ENCODE measurements at places on chromosomes 12 and 14.
A peak's percentile ranks its signal among the peaks of the same experiment; 100 is the strongest.

DNA sequence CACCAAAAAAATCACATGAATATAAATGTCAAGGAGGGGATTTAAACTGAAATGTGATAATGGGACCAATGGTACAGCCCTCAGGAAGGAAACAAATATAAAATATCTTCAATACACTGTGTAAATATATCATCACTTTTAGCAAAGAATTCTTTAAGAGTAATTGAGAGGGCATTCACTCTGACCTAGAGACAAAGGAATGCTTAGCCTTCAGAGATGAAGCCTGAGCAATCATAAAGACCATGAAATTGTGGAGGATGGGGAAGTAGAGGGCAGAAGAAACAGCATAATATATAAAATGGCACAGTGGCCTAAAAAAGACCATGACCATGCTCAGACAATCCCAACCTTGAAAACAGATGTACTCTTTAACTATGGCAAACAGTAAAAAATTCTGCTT is 20.4 kb downstream of the YAF2 start:
- no peak for DNase-seq

DNA sequence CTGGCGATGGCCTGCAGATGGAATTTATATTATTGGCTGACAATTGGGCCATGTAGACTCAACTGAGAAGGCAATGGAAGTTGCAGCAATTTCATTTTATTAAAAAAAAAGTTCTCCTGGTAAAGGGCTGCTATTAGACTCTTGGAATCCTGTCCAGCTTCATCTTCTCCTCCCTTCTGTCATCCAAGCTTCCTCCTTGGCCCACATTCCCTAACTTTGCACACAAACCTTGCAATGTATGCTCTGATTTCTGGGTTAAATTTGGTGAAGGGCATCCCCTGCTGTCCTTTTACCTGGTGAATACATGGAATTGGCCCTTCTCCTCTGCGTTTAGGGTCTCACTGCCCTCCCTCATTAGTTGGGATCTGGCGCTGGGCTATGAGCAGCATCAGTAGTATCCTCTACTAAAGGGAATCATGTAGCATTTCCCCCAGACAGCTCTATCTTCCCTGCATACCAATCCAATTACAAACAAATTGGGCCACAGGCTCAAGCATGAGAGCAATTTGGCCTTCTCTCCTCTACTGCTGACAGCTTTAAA is 336.9 kb downstream of the BMP4 start:
- DNase-seq: no peak

- no peak for DNase-seq
Measured at GRCh38 chr12:26153421-26154154, 28.8 kb upstream of the BHLHE41 start.

DNA sequence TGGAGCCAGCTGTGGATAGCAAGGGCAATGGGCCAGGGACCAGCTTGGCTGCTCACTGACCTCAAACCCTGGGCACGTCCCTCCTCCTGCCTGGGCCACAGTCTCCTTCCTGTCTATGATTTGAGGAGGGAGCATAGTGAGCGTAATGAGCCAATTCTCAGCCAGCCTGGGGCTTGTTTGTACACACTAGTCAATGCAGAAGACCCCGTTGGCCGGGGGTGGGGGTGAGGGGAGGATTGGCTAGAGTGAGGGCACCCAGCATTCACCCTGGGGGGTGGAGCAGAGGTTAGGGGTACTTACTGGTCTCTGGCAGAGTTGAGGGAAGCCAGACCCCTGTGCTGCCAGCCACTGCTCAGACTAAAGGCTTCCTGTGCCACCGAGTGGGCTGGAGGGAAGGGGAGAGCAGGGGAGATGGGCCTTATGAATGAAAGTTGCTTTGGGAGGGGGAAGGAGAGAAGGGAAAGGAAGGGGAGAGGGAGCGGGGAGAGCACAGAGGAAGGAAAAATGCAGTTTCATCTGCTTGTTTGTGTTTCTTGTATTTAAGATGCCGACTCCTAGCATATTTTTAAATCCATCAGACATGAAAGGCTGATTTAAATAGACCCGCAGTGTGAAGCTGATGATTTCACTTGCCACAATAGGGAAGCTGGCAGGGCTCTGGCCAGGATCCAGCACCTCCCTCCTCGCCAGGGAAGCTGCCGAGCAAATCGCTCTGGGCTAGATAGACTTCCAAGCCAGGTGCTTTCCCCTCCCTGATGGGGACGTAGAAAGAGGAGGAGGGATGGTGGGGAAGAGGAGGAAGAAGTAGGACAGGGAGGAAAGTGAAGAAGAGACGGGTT is 114.0 kb downstream of the PRMT8 start:
- no peak for DNase-seq

GRCh38 chr12:98466640-98467400 is 48.6 kb upstream of the TMPO start:
- no peak for DNase-seq

DNA sequence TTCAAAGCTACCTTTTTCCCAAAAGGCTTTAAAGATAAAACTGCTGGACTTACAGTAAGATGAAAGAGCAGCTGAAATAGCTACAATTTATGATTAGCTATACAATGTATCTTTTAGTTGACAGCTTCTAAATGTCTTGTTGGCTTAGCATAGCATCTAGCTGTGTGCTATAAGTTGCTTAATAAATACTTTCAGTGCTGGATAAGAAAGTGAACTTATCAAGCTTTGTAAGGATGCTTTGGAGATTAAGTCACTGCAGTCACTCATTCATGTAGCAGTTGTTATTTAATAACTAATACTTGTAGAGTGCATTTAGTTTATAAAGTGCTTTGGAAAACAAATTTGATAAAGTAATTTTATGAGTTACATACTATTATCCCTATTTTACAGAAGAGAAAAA is 14.6 kb downstream of the CFAP54 start:
- no peak for DNase-seq

DNA sequence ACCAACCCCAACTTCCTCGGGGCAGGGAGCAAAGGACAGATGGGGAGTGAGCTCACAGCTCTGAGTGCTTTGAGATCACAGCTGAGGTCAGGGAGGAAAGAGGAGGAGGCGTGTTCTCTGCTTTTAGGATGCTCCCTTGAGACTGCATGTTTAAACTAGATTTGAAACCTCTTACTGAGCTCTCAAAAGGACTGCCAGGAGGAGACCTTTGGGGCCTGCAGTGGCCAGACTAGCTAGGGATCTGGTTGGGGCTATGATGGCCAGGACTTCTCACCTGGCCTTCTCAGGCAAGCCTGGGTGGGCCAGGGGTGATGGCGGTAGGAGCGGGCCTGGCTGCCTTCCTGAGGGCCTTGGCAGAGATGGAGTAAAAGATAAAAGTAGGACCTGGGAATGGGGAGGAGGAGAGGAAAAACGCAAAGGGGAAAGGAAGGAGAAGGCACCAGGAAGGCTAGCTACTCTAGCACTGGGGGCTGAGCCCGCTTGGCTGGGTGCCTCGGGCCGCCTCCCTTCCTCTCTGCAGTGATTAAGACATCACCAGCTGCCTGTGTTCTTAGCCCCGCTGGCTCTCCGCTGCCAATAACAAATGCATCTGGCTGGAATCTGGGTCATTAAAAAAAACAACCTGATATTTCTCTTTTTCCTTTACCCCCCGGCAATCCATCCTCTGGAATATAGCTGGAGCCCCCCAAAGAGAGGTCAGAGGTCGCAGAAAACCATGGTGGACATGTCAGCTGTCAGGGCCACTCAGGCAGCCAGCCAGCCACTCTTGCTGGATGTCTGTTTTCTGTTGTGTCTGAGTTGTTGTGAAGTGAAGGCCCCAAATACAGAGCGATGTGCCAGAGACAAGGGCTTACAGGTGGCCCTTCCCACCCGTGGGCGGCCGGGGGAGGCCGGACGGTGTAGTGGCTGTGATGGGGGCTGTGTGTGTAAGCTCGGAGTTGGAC is 141.3 kb downstream of the TSPAN9 start:
- DNase-seq: no peak

DNA sequence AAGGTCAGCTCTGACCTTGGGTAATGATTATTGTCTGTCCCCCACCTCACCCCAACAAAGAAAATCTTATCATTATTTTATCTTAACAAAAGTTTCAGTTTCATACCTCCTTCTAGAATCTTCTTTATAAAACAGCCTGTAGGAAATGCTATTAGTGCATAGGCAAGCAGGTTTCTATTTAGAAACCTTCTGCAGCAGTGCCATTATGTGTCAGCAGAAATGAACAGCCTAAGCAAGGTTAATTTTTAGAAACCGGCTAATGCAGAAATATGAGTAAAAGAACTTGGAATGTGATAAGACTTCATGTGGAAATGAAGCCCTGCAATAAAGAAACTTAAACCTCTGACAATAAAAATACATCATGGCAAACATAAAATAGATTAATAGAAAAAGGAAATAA is 814.4 kb downstream of the FSCB start:
- DNase-seq: no peak

DNA sequence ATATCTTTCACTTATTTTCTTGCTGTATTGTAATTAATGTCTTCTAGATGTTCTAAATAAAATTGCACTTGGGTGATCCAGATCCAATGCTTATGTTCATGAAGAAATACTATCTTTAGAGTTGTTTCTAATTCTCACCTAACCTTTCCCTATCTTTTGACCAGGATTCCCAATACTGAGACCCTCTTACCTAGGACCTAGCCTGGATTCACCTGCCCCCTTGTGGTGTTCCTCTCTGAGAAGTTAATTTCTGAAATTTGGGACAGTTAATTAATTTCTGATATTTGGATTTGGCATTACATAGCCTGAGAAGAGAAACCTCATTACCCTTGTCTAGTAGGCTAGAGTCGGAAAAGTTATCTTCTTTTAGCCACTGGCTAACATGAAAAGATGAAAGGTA is 29.5 kb downstream of the FOXA1 start:
- no peak for DNase-seq

DNA sequence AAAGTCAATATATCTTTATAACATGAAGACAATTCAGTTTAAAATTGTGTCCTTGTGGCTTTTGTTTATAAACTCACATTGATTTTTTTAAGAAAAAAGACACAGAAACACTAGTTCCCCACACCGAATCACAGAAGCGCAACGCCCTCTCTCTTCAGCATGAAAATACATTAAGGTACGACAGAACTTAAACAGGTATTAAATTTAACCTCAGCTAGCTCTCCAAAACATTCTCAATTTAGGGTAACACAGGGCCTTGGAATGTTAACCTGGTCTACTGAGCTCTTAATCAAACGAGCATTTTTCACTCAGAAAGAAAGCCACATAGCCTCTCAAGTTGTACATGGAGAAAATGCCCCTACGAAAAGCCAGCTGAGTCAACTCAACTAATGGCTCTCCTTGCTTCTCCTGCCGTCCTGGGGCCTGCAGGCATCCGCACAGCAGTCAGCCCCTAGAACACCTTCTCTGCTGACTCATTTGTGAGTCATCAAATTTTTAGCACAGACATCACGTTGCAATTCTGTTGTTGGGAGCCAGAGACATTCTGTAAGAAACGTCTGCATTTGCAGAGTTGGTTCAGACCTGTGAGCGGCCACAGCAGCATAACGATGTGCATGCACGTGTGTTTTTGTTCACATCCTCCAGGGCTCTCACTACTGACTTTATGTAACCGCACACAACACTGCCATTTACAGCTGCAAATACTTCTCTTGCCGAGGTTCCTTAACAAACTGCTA is 141.6 kb downstream of the ITPR2 start:
- DNase-seq: peak; percentile 7

- DNase-seq: no peak
Measured at GRCh38 chr12:123971770-123972456, 718 bp downstream of the CCDC92 start.

DNA sequence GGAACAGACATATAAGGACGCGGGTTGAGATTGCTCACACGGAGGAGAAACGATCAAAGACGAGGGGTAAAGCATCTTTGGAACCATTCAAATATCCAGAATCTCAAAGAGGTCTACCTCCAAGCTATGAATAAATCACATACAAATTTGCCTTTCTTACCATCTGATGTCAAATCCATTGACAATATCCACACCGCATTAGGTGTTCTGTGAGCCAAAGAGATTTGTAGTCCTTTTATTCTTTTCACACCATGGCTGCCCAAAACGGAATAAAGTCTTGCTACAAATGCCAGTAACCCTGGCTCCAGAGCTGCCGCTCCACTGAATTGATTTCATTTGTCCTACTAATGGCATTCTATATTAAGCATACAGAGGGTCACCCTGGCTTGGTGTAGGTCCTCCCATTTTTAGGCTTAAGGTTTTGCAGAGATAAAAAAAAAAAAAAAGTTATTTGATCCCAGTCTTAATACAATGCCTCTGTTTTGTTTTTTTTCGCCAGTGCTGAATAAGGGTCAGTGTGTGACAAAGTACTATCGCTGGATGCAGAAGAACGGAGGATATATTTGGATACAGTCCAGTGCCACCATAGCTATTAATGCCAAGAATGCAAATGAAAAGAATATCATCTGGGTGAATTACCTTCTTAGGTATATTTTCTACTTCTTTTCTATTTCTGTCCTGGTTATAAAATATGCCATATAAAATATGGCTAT is 157.3 kb downstream of the EGLN3 start:
- no peak for DNase-seq

GRCh38 chr14:103562179-103562428 is 353 bp downstream of the BAG5 start:
- DNase-seq: no peak

DNA sequence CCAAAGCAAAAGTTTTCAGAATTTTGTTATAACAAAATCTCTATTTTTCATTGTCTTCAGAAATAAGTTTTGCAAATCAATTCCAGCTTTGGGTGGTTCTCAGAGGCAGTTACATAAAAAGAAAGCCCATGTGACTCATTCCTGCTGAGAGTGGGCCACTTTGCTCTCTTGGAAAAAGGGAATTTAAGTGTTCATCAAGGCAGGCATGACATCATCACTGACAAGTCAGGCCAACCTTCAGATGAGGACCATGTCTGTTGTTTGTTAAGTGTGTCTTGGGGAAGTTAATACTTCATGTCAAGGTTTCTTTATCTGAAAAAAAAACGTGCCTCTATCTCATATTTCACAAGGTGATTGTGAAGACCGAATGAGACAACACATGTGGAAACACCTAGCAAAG is 519.8 kb upstream of the TMPO start:
- DNase-seq: no peak

DNA sequence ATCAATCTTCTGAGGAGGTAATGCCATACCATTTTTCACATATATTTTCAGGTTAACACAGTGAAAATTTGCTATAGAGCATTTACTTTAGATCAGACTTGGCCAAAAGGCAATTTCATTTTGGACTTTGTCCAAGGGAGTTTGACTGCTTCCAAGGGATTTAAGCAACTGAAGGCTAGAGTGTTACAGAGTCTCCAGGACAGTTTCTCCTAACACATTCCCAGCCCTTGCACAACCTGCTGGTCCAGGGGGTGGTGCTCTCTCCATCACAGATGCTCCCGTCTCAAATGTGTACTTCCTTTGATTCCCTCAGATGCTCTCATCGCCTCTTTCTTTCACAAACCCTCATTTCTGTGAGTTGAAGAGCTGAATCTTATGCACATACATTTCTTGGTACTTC is 143.1 kb downstream of the TPH2 start:
- no peak for DNase-seq

- DNase-seq: no peak
Measured at GRCh38 chr12:19620222-19620621, 180.9 kb downstream of the AEBP2 start.

DNA sequence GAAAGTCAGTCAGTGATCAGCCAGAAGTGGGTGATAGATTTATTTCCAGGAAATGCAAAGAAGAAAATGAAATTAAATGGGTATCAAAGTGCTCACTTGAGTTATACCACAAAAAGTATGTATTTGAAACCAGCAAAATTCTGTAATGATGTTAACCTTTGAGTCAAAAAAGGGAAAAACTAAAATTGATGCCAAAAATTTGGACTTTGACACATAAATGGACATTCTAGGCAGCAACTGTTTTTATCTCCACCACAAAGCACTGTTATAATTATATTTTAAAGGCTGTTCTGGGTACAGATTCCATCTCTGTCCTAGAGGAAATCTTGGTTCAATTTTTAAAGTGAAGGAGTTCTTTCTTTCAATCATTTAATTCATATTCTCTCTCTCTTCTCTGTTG is 31.7 kb upstream of the KCNJ8 start:
- no peak for DNase-seq
